CD4-positive, alpha-beta T cell treated with Interleukin-6 at 100 ng/mL for 8 hours (primary cell): ENCODE measurements at places on chromosomes 7 and 10.

GRCh38 chr10:23818484-23818883 is 379.6 kb downstream of the OTUD1 start:
- DNase-seq = no peak

GRCh38 chr10:30662814-30663213 is 33.3 kb upstream of the LYZL2 start:
- no peak for DNase-seq

GRCh38 chr7:972676-973309 is 2.6 kb downstream of the COX19 start:
- DNase-seq = no peak

- DNase-seq = no peak
Observed at GRCh38 chr7:74380720-74381119, 73.0 kb upstream of the GTF2IRD1 start.

DNA sequence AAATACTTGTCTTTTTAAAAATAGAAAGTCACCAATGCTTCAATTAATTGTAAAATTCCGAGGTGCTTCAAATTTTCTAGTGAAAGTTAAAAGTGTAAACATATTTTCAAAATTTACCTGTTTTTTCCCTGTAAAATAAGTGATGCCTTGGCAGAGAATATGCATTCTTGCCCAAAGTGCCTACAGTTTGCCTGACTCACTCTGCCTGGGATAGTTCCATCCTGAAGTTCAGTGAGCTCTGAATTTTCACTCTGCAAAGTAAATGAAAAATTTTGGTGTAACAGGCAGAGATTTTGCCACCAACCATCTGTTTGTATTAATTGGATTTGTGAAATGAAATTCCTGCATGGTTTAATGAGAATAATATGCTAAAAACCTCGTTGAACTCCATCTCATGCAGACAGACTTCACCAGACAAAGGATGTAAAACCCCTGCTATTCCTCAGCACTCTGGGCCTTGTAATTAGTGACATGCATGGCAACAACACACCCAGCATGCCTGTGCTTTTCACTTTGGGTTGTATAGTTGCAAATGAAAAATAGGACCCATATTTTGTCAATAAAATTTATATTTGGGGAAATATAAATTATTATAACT is 117.4 kb upstream of the GNAI1 start:
- no peak for DNase-seq

DNA sequence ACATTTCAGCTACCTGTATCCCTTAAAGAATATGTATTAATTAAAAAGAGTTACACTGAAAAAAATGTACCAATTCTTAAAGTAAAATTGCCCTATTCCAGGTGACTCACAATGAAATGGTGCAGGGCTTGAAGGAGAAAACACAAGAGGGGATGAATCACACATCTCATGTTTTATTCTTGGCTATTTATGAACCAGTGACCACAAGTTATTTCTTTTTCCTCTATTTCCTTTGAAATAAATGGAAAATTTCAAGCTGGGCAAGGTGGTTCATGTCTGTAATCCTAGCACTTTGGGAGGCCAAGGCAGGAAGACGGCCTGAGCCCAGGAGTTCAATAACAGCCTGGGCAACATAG is 106.8 kb downstream of the UBE2H start:
- DNase-seq = no peak
